NCI-H510A (cell line): ENCODE measurements at places on chromosomes 1 and 21.
A peak's percentile ranks its signal among the peaks of the same experiment; 100 is the strongest.

DNA sequence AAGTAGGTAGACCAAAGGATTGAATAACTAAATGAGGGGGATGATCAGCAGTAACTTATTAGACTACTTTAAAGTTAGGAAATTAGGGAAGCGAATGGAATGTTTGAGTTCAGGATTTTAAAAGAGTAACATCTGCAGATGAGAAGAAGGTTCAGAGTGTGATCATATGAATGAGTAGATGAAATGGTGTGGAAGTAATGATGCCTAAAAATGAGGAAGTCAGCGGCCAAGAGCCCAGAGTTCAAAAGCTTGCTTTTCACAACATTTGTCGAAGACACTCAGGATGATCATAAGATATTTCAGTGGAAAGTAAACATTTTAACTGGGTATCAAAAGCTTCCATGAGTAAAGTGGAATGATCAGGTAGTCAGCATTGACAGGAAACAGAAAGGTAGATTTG, 299.4 kb downstream of the LRRIQ3 start:
- no peak for DNase-seq

GRCh38 chr1:6574025-6574620, 5.7 kb upstream of the ZBTB48 start:
- DNase-seq = no peak

DNA sequence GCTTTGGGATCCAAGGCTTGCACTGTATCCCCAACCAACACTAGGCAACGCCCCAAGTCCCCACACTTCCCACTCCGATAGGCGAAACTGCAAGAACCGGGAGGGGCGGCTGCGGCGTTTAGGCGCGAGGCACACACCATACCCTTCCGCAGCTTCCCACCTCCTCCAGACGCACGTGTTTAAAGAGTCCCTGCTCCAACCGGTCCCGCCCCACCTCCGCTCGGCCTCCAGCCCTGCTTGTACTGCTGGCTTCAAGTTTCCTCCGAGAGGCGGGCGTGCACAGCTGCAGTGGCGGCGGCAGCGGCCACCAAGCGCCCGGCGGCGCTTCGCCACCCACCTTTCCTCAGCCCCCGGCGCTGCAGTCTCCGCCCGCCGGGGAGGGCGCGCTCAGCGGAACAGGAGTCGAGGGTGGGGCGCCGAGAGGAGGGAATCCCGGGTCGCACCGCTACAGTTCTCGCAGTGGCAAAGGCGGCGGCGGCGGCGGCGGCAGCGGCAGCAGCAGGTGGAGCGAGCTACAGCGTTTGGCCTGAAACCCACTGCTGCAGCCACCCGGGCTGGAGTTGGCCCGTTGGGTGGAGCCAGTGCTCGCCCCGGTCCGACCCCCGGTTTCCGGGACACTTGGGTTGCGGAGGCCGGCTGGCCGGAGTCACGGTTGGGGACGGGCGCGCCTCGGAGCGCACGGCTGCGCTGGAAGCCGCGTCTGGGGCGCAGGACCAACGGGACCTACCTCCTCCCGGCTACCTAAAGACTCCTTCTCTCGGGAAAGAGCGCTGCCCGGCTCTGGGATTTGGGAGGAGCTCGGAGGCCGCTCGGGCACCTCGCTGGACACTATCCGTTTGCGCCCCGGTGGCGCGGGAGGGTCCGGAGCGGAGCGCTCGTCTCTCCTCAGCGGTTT, at the start of gene CNIH3:
Gene CNIH3, plus strand, starts transcription at position 457 of the 895 bp plus-strand sequence. CDS start 858 bp downstream, outside the sequence.
- peak; percentile 87 for DNase-seq

DNA sequence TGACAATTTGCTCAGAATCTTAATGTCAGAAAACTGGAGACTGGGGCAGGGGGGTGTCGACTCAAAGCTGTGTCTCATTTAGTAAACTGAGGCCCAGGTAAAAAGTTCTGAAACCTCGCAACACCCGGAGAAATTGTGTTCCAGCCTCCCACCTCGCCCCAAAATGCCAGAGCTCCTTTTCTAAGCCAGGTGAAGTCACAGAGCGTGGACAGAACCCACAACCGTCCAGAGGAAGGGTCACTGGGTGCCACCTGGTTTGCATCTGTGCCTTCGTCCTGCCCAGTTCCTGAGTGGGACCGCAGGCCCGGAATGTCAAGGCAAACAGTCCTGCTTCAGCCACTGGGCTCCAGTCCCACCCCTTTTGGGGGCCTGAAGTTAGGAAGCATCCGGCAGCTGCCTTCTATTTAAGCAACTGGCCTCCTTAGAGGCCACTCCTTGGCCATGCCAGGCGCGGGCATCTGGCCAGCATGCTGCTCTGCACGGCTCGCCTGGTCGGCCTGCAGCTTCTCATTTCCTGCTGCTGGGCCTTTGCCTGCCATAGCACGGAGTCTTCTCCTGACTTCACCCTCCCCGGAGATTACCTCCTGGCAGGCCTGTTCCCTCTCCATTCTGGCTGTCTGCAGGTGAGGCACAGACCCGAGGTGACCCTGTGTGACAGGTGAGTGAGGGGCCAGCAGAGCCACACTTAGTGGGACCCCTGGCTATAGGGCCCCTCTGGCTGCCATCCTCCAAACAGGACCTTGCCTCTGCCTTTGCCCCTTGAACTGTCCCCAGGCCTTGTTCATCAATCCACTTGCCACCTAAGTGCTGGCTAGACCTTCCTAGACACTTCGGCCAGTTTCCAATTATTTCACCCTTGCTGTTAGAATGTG, at the start of gene TAS1R1:
Gene TAS1R1, plus strand, starts transcription at position 401 of the 872 bp plus-strand sequence. Its CDS starts 67 bp downstream, at position 468.
- no peak for DNase-seq

GRCh38 chr21:41375875-41376274, 14.0 kb downstream of the MX2 start:
- DNase-seq = no peak

DNA sequence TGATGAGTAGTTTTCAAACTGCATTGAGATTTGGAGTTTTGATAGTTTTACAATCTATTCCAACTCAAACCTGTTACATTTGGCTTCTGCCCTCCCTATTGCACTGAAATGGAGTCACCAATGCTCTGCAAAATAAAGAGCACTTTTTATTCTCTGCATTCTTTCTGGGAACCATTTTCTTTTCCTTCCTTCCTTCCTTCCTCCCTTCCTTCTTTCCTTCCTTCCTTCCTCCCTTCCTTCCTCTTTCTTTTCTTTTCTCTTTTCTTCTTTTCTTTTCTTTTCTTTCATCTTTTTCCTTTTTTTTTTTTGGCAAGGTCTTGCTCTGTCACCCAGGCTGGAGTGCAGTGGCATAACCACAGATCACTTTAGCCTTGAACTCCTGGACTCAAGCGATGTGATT, 114.2 kb downstream of the TBX19 start:
- DNase-seq = no peak

DNA sequence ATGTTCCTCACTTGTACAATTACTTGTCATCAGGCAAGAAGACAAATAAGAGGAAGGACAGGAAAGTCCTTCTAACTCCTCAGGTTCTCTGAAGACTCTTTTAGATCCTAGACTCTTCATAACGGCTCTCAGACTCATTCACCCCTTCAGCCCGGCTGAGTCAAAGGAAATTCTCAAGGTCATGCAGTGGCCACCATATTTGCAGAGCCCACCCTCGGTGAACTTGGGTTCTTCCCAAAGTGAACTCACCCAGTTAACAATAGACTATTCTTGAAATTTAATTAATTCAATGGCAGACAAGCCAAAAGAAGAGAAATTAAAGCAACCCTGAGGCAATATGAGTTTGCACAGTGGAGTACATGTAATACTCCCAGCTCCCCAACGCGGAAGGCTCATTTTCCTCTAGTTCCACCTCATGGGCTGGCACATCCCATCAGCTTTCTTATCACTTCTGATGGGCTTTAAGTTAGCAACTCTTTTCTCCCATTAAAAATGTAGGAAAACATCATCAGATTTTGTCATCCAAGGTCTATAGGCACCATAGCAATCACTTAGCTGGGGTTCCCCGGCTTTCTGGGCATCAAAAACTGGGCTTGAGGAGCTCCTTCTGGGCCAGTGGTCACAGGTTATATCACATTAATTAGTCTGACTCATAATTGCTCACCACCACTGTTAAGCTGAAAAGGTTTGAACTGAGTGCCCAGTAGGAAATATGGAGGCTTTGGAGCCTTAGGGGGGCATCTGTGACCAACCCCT, 27.8 kb upstream of the TIAM1 start:
- DNase-seq = no peak

DNA sequence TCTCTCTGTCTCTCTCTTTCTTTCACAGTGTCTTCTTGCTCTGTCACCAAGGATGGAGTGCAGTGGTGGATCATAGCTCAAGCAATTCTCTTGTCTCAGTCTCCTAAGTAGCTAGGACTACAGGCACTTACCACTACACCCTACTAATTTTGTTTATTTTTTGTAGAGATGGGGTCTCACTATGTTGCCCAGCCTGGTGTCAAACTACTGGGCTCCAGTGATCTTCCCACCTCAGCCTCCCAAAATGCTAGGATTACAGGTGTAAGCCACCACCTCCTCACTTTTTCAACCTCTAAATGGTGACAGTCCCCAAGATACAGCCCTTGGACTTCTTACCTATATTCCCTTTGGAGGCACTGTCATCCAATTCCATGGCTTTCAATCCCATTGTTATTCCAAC, 50.5 kb upstream of the PUM1 start:
- DNase-seq = no peak

DNA sequence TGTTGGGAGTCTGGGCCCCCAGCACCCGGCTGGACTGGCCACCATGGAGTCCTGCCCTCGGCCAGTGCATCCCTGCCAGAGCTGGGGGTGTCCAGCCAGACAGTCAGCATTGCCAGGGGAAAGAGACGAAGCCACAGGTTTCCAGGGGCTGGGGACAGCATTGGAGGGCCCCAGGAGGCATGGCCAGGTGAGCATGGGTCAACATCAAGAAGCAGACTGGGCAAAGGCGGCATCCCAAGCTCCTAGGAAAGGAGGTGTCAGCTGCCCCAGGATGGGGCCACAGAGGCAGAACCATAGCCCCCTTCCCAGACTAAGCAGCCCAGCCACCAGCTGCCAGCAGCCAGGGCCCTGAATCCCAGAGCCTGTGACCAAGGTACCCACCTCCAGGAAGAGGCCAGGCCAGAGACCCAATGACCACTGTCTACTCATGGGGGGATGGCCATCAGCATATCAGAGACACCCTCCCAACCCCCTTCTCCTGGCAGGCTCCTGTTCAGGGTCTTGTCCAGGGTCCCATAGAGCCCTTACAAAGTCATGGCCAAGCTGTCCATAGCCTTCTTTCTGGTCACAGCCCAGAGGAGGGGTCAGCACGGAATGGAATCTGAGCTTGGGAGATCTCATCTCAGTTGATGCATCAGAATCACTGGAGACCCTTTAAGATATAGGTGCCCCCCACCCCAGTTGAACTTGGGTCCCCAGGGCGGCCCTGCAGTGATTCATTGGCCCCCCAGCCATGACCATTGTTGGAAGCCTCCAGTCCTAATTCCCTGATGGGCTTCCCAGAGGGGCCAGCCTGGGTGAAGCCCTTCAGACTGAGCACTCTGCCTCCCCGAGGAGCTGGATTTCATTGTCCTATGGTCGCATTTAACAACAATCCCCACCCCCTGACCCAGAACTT, 32.5 kb downstream of the WNT3A start:
- DNase-seq = no peak

DNA sequence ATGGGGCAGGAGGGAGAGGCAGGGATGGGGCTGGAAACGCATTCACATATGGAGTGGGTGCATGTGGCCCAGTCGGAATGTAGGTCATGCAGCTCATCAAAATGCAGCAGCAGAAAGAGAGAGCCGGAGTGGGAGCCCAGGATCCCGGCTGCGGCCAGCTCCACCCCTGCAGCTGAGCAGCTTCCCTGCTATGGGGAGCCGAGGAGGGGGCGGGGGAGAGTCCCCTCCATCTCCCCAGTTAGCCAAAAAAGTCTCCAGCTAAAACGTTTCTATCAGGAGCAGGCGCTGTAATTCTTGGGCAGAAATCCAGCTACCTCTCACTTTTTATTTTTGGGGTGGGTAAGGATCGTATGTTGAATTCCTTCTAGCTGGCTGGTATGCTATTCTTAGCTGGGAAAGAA, 39.7 kb downstream of the MRPL37 start:
- no peak for DNase-seq

GRCh38 chr1:207115269-207115668, 11.2 kb downstream of the C4BPA start:
- no peak for DNase-seq

- DNase-seq = no peak
Observed at GRCh38 chr21:19648391-19648790, 1244.8 kb upstream of the TMPRSS15 start.

GRCh38 chr1:161076410-161076809, 6.7 kb upstream of the ARHGAP30 start:
- no peak for DNase-seq

DNA sequence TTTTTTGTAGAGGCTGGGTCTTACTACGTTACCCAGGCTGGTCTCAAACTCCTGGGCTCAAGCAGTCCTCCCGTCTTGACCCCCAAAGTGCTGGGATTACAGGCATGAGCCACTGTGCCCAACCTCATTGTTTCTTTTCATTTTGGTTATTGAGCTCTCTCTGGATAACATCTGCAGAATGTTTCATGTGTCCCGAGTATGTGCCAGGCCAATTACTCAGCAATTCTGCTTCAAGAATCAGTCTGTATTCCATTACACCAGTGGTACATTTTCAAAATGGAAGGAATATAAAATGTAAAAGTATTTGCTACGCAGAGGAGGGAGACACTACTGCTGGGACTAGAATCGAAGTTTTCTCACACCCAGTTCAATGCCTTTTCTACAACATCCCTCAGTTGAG, 1.7 kb upstream of the ELOA start:
- no peak for DNase-seq
